Activated CD4-positive, alpha-beta T cell treated with anti-CD3 and anti-CD28 coated beads for 36 hours (primary cell): ENCODE measurements at places on chromosomes 1 and 21. TPM values are rescaled to one million over a fixed set of nuclear protein-coding genes. Genes with fewer than 3 reads are reported as not detected.
A peak's percentile ranks its signal among the peaks of the same experiment; 100 is the strongest.

DNA sequence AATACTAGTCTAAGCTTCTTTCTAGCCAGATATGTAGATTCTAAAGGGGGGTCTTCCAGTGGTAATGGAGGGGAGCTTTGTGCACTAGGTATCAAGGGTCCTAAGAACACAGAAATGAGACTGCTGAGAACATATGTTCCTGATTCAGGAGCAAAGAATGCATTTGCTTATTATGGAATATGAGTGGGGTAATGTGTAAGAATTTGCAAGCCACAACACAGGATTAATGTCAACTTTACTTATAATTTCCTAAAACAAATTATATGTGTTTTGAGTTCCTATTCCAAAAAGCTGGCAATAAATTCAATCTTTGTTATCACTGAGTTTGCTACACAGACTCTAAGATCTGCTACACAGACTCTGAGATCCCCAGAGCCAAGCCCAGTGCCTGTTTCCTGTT, 357.0 kb upstream of the PTBP2 start:
- no peak overlapping the region for H3K4me3 ChIP-seq
- no peak overlapping the region for H3K27ac ChIP-seq
- DNase-seq, result no peak
- peaks cover 12% of the 10 kb centered on the region for H3K4me1 ChIP-seq
- H3K27me3 ChIP-seq, result no peaks in the 10 kb centered on the region

DNA sequence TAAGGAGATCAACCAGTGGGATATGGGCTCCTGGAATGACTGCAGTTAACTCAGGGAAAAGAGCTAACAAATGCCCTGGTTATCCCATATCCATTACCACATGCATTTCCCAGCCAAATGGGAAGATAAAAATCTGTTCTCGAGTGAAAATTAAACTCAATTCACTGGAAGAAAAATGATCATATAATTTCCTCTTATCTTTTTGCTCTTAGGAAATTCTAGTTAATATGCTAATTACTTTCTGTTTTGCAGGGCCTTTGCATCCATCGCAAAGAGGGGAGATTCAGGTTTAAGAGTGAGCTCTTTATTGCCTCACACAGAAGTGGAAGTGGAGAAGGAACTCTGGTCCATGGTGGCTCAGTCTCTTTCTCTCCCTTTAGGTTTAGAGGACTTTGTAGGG, 3.9 kb upstream of the IL24 start:
- H3K27ac ChIP-seq, result peak overlapping the region; percentile 9
- no peak for DNase-seq
- H3K4me1 ChIP-seq, result peaks cover 90% of the 10 kb centered on the region
- peaks cover 1% of the 10 kb centered on the region for H3K36me3 ChIP-seq
- H3K4me3 ChIP-seq, result no peak overlapping the region

- no peaks in the 10 kb centered on the region for H3K27me3 ChIP-seq
- no peak overlapping the region for H3K4me3 ChIP-seq
- no peak for DNase-seq
- H3K4me1 ChIP-seq, result peaks cover 12% of the 10 kb centered on the region
- no peak overlapping the region for H3K27ac ChIP-seq
Observed at GRCh38 chr1:9161963-9162362, 33.1 kb upstream of the GPR157 start.

The LCE1A gene
- not detected for total RNA-seq

DNA sequence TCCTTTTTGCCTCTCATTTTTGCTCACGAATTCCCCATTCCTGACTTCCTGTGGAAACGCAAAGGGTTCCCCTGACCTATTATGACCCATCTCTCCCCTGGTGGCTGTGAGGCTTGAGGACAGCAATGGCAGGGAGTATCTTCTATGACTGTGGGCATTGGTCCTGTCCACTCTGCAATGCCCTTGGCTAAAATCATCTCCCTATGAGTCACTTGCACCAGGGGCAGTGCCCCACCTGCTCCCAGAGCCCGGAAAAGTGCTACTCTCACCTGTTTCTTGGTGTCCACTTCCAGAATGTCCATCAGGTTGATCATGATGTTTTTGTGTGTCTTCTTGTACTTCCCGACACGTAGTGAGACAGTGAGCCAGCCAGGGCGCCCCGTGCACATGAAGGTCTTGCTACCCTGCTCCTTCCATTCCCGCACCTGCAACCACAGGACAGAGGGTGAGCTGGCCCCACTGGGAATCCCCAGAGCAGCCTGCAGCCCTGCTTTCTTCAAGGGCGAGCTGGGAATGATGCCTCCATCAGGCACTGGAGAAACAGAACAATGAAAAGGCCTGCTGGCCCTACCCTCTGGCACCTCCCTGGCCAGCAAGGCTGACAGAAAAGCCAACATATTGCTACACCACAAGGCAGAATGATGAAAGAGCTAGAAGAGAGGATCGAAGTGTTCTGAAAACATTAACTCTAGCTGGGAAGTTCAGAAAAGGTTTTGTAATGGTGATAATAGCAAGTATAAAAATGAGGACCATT, 3.5 kb downstream of the DHCR24 start:
- DNase-seq, result no peak
- peaks cover 5% of the 10 kb centered on the region for H3K27me3 ChIP-seq
- H3K4me1 ChIP-seq, result peaks cover 39% of the 10 kb centered on the region
- H3K27ac ChIP-seq, result no peak overlapping the region
- peaks cover 49% of the 10 kb centered on the region for H3K36me3 ChIP-seq
- no peak overlapping the region for H3K4me3 ChIP-seq

The VHLL gene
- not detected for total RNA-seq

GRCh38 chr1:200625381-200625824, 4.9 kb upstream of the KIF14 start:
- peak overlapping the region; percentile 47 for H3K27ac ChIP-seq
- DNase-seq, result no peak

- H3K36me3 ChIP-seq, result no peaks in the 10 kb centered on the region
- DNase-seq, result no peak
- H3K4me3 ChIP-seq, result no peak within 1 kb of the TSS
Observed at GRCh38 chr1:64203420-64203819, at the start of gene UBE2U. Gene UBE2U, plus strand, starts transcription at chr1:64203623. Its CDS starts 428 bp downstream, at chr1:64204051.
